ENCODE measurements at places on chromosomes 6 and 20.

GRCh38 chr6:100457311-100457990, 7.3 kb downstream of the SIM1 start:
- no peak for DNase-seq

GRCh38 chr20:60395991-60396390, 437.8 kb downstream of the CDH26 start:
- no peak for DNase-seq

- DNase-seq = no peak
Measured at GRCh38 chr6:1486387-1486786, 97.0 kb downstream of the FOXF2 start.

- DNase-seq = no peak
Measured at GRCh38 chr6:122476131-122476530, 4.5 kb upstream of the SERINC1 start.

GRCh38 chr20:36349384-36350170, 43.4 kb downstream of the DLGAP4 start:
- DNase-seq = no peak

- DNase-seq = no peak
Measured at GRCh38 chr6:43428112-43428570, 800 bp downstream of the ABCC10 start.

DNA sequence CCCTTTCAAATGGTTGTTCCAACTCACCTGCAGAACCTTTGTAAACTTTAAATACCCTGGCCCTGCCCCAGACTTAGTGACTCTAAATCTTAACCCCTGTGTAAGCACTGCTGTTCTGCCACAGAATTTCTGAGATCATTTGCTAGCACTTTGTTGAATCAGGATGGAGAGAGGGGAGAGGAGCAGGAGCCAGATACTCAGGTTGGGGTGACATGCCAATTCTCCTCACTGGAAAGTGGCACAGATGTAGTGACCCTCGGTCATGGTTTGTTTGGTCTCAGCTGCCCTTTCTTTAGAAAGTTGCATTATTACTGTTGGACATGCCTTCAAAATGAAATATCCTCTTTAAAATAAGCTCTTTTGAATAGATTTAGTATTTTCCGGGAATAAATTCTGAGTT, 168.0 kb downstream of the ZFAND3 start:
- DNase-seq = no peak

GRCh38 chr6:47152666-47153403, 110.7 kb upstream of the ADGRF1 start:
- DNase-seq = no peak

DNA sequence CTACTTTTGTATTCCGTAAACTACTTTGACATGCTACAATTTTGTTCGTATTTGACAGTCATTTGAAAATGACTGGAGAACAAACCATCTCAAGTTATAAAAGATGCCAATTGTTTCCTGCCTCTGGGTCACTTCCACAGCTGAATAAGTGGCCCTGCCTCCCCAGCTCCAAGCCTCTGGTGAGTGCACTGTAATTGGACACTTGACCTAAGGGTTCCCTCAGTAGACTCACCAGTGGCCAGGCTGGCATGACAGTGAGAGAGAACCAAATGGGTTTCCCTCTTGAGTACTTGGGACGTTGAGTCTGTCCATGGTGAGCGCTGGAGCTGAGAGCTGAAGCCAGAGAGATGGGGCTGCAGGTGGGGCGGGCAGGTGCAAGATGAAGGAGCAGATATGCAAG, 57.1 kb downstream of the SLC35D3 start:
- no peak for DNase-seq

DNA sequence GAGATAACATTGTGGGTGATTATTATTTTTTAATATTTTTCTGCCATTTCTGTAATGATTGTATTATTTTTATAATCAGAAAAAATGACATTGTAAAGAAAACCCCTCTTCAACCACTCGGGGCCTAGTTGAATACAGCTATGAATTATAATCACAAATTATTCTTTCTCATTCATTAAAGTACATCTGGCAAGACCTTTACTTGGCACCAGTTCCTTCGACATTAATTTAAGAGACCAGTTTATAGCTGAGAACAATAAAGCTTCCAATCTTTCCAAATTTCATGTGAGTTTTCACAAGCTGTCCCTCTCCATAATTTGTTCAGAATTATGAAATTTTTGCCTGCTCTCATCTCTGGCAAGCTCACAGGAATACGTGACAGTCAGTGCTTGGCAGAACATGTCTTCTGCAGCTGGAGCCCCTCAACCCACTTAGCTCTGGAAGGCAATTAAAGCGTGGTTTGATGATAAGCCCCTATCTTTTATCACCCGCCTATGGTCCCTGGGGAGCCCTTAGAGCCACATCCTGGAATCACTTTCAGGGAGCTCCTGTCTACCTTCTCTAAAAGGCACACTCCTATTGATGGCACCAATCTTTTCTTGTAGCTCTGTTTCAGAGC, 237.2 kb upstream of the PRND start:
- DNase-seq = no peak

GRCh38 chr20:63064310-63064709, 57.5 kb upstream of the BHLHE23 start:
- no peak for DNase-seq

GRCh38 chr6:162177746-162178145, 549.8 kb downstream of the PRKN start:
- DNase-seq = no peak

DNA sequence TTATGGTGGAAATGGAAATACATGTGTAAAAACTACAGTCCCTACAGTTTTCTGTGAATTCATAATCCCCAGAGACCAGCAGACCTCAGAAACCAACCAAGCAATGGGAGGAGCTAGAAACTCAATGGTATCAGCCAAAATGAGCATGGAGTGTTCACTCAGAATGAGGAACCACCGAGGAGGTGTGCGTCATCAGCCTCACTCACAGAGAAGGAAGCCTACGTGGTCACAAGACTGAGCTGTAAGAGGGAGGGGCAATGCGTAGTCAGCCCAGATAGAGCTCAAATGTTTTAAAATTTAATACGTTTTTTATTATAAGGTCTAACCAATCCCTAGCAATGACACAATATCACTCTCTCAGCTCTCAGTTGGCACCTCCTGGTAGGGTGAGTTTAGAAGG, 17.4 kb downstream of the MYLK4 start:
- DNase-seq = no peak

DNA sequence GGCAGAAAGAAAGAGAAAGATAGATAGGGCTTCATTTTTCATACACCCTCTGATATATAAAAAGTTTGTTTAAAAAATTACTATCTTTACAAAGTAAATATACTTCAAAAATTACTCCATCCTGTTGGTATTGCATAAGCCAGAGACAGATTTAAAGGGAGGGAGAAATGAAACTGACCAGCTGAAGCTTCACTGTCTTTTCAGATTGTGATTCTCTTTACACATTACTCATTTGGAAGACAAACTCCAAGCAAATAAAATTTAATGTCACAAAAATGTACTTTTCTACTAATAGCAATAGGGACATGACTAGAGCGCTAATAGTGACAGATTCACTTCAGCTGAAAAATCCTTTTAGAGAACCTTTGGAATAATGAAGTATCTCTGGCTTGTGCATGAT, 38.6 kb upstream of the MARCKS start:
- no peak for DNase-seq

- no peak for DNase-seq
Measured at GRCh38 chr20:40019510-40019909, 669.5 kb downstream of the MAFB start.

GRCh38 chr20:1702328-1702727, 44.7 kb upstream of the SIRPG start:
- DNase-seq = no peak

- no peak for DNase-seq
Measured at GRCh38 chr6:22045261-22045912, 251.4 kb downstream of the PRL start.

- DNase-seq = no peak
Measured at GRCh38 chr6:73688351-73688750, 7.7 kb upstream of the CD109 start.

DNA sequence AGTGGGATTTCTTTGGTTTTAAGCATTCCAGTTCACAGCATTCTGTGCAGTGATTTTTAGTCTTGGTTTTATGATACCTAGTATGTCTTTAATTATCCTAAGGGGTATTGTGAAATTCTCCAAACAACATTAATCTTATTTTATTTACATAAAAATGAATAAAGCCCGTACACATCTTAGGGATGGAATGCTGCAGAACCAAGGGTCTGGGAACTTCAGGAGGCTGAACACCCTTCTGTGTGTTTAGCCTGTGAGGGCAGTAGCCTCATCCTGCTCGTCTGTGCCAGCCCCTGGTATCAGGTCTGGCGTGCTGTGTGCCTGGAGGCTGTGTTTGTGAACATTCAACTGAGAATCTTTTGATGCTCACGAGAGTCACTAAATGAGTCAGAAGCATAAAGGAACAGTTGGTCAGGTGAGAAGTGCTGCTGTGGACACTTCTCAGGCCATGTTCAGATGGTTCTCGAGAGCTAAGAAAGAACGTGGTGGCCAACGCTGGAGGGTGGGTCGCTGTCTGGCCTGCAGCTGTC, 25.2 kb upstream of the C20orf204 start:
- DNase-seq = no peak

- no peak for DNase-seq
Measured at GRCh38 chr6:1130709-1131108, 181.2 kb upstream of the FOXQ1 start.

- no peak for DNase-seq
Measured at GRCh38 chr20:45835825-45836224, 2.2 kb downstream of the SNX21 start.

GRCh38 chr6:12313992-12314589, 23.9 kb downstream of the EDN1 start:
- no peak for DNase-seq

GRCh38 chr6:35258858-35259193, 709 bp upstream of the ZNF76 start:
- no peak for DNase-seq

- DNase-seq = no peak
Measured at GRCh38 chr20:63125581-63125837, 90.4 kb downstream of the YTHDF1 start.

- no peak for DNase-seq
Measured at GRCh38 chr6:22664968-22665367, 95.6 kb downstream of the HDGFL1 start.

GRCh38 chr6:135281227-135281626, 100.1 kb downstream of the MYB start:
- no peak for DNase-seq

DNA sequence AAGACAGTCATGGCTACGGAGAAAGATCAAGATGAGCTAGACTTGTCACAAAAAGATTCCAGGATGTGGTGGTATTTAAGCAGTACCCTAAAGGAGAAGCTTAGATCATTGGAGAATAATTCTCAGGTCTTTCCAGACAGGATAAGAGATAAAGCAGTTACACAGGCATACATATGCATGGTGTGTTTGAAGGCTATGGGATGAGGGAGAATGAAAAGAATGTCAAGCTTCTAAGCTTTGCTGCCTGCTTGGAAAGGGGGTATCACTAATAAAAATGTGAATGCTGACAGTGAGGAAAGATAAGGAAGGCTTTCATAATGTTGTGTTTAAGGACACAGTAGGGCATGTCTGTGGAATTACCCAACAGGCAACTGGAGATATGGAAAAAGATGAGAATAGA, 28.1 kb downstream of the RWDD2A start:
- DNase-seq = no peak

GRCh38 chr20:1225783-1226654, at the start of gene RAD21L1:
Gene RAD21L1 (plus strand): TSS chr20:1226044. CDS start chr20:1228454, 2,410 bp downstream.
- peak; percentile 56 for DNase-seq

GRCh38 chr20:35708502-35708901, 9.3 kb downstream of the ROMO1 start:
- no peak for DNase-seq

DNA sequence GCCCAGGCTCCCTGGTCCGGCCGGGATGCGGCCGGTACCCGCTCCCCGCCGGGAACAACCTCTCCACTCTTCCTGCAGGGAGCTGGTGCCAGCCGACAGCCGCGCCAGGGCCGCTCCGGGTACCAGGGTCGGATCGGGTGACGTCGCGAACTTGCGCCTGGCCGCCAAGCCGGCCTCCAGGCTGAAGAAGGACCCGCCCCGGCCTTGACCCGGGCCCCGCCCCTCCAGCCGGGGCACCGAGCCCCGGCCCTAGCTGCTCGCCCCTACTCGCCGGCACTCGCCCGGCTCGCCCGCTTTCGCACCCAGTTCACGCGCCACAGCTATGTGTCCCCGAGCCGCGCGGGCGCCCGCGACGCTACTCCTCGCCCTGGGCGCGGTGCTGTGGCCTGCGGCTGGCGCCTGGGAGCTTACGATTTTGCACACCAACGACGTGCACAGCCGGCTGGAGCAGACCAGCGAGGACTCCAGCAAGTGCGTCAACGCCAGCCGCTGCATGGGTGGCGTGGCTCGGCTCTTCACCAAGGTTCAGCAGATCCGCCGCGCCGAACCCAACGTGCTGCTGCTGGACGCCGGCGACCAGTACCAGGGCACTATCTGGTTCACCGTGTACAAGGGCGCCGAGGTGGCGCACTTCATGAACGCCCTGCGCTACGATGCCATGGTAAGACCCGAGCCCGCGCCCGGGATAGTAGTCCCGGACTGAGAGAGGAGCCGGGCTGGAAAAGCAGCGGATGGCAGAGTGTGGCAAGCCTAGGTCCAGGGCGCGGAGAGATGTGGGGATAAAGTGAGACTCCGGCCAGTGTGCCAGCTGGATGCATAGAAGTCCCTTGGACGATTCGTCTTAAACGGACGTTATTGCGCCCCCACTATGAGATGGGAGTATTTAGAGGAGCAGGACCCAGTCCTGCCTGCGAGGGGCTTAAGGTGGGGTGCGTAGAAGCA, at the start of gene NT5E:
NT5E (plus strand) TSS at position 266 of the 942 bp plus-strand sequence; CDS start at position 323, 57 bp downstream.
- no peak for DNase-seq

Data from stimulated activated CD8-positive, alpha-beta memory T cell treated with anti-CD3 and anti-CD28 coated beads, Interleukin-7, amount 100 ng/mL, for 1 hour (primary cell).